Naive thymus-derived CD8-positive, alpha-beta T cell (primary cell): ENCODE measurements at places on chromosomes 2 and 18. TPM values are rescaled to one million over a fixed set of nuclear protein-coding genes. Genes with fewer than 3 reads are reported as not detected.

C2orf78 gene
- polyA plus RNA-seq, result not detected

TACR1 gene
- 0.14 TPM for polyA plus RNA-seq

TRMT61B gene
- polyA plus RNA-seq, result 21.5 TPM

TCF7L1 gene
- polyA plus RNA-seq, result not detected

C2orf81 gene
- 3.3 TPM for polyA plus RNA-seq

OTOS gene
- not detected for polyA plus RNA-seq

GAREM2 gene
- polyA plus RNA-seq, result 1.5 TPM

ADAM17 gene
- 6.9 TPM for polyA plus RNA-seq

POMC gene
- 13.0 TPM for polyA plus RNA-seq

PER2 gene
- 4.0 TPM for polyA plus RNA-seq

MRO gene
- polyA plus RNA-seq, result not detected

FTCDNL1 gene
- 1.8 TPM for polyA plus RNA-seq

DNA sequence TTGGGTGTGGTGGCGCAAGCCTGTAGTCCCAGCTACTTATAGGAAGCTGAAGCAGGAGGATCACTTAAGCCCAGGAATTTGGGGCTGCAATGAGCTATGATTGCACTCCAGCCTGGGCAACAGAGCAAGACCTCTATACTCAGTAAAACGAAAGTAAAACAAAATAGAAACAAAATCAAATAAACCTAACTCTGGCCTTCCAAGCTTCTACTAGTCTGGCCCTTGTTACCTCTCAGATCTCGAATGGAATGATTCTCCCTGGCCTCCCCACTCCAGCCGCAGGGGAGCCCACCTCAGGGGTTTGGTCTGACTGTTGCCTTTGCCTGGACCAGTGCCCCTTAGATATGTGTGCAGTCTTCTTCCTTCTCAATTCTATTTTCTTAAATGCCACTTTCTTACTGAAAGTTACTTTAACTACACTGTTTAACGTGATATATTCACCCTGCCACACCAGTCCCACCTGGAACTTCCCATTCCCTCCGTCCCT lies 160.0 kb upstream of the GCFC2 start:
- DNase-seq, result no peak

GRCh38 chr2:235048549-235048948 lies 96.7 kb downstream of the SH3BP4 start:
- DNase-seq, result no peak

- DNase-seq, result no peak
These were observed 12.0 kb upstream of the GCFC2 start for GRCh38 chr2:75722687-75723086.

GRCh38 chr2:121888189-121888557 lies 132.7 kb downstream of the TSN start:
- DNase-seq, result no peak

- DNase-seq, result no peak
These were observed 15.9 kb downstream of the KIDINS220 start for GRCh38 chr2:8821276-8822217.

GRCh38 chr2:121088251-121089165 lies 196.5 kb downstream of the TFCP2L1 start:
- DNase-seq, result peak; percentile 49

GRCh38 chr2:121037480-121037879 lies 247.5 kb downstream of the TFCP2L1 start:
- DNase-seq, result no peak

GRCh38 chr2:192029089-192029488 lies 165.6 kb downstream of the TMEFF2 start:
- no peak for DNase-seq

- peak; percentile 31 for DNase-seq
These were observed 79.4 kb upstream of the ASB18 start for GRCh38 chr2:236343400-236344161.

DNA sequence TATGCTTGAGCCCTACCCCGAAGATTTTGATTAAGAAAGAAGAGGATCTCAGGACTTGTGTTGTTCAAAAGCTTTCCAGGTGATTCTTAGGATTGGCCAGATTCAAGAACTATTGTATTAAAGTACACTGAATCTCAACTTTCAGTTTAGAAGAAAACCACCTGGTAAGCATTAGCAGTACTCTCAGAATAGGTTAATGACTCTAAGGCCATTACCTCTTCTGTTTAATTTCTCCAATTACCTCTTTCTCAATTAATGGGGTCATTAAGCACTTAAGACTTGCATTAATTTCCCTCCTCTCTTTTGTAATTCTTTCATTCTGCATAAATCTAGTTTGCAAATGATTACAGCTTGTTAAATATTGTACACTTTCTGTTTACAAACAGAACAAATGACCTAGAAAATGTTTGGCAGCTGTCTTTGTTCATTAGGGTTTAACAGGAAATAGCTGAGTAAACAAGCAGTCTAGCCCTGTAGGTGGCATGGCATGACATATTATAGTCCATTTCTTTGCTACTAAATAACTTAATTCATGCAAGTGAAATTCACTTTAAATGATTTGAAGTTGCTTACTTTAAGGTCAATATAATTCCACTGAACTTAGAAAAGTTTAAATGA lies 20.4 kb upstream of the TDRD15 start:
- DNase-seq, result no peak

DNA sequence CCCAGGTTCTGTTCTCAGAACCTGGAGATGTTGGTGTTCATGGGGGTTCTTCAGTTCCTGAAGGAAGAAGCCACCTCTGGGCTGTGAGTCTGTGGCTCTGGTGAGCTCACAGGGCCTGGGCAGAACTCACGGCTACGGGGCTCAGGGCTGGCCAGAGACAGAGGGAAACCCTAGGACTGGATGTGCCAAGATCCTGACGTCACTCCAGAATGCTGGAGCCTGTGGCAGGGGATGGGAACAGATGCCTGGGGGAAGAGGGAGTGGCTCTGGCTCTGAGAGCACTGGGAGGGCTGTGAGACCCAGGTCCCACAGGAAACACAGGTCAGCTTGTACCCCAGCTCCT lies at the start of gene OTOF:
Gene OTOF (minus strand): TSS at position 214 of the 343 bp plus-strand sequence.
- no peak for DNase-seq

DNA sequence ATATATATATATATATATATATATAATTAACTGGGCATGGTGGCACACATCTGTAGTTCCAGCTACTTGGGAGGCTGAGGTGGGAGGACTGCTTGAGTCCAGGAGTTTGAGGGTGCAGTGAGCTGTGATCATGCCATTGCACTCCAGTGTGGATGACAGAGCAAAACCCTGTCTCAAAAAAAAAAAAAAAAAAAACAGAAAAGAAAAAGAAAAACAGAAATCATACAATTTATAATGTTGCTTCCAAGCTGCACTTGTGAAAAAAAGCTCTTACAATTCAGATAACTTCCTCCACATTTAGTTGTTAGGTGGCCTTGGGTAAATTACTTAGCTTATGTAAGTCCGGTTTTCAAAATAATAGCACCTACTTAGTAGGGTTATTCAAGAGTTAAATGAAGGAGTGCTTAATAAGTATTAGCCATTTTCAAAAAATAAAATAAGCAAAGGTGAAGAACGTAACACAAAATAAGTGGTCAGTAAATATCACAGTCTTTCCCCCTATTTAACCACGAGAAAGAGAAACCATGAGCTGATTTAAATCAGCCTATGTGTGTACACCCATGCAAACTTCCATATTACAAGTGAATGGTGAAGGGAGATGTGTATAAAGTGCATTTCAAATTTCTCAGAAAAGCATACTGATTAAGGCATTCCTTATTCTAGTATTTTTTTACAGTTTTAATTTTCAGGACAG lies 2.3 kb downstream of the WIPF1 start:
- no peak for DNase-seq

DNA sequence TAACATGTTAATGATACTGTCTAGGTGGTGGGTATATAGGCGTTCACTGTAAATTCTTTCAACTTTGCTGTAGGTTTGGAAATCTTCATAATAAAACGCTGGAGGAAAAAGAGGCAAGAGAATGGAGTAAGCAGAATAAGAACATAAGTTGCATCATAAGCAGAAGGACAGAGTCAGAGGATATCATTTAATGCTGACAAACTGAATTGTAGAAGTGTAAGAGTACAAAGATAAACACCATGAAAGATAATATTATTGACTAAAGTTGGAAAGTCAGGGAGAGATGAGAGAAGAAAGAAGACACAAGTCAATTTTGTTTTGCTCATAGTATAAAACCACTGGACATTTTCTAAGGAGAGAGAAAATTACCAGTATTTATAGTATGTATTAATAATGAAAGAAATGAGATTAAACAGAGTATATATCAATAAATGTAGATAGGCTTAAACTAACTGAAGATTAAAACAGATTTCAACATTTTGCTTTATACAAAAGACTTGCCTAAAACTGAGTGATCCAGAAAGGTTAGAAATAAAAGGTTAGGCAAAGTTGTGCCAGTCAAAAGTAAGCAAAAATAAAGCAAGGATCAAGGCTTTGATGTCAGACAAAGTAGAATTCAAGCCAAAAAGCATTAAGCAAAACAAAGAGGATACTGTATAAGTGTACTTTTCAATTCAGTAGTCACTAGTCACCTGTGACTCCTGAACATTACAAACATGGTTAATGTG lies 42.4 kb upstream of the VIT start:
- no peak for DNase-seq

- DNase-seq, result no peak
These were observed 561.9 kb upstream of the ID2 start for GRCh38 chr2:8119782-8120505.

DNA sequence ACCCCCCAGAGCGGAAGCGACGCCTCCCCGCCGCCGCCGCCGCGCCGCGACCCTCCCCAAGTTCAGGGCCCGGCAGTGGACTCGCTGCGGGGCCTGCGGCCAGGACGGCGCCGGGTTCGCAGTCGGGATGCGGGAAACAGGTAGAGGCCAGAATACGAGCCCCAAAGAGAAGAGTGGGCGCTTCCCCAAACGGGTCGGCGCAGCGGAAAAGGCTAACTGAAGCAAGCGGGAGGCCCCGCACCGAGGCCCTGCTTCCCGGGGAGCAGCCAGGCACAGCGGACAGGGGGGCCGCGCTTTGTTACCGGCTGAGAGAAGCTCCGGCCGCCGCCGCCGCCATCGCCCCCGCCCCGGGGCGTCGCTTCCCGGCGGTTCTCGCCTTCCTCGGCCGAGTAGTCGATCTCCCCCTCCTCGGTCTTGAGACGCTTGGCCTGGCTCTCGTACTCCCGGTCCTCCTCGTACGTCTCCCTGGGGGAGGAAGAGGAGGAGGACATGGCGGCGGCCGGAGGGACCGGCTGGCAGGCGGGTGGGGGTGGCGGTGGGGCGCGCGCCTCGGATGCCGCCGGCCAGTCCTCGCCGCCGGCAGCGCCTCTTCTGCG lies 494 bp downstream of the HNRNPLL start:
- no peak for DNase-seq

DNA sequence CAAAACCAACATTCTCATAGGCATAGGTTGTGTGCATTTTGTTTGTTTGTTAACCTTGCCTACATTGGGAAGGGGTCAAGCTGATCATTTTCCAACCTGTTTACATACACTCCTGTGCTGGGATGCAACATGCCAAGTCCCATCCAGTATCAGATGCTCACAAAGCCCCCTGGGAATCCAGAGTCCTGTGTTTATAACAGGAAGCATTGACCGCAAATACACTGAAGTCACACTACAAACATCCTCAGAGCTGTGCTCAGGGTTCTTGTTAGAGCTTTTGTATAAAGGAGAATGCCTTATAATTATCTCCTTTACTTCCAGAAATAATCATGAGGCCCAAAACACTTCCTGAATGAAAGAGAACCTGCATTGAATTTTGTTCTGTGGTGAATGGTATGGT lies 488.7 kb upstream of the TCF4 start:
- no peak for DNase-seq

DNA sequence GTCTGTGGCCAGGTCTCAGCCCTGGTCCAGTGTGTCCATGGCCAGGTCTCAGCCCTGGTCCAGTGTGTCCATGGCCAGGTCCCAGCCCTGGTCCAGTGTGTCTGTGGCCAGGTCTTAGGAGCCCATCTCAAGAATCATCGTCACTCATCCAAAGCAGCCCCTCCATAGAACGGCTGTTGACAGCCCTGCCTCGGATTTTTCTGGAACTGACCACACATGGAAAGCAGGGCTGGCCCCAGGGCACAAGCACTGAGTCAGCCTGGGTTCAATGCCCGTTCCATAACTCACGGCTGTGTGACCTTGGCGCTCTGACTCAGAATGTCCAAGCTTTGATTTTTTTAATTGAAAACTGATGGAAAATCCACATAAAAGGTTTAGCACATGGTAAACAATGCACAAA lies 59.9 kb upstream of the SNTG2 start:
- no peak for DNase-seq

- DNase-seq, result no peak
These were observed 362.2 kb upstream of the KCNH7 start for GRCh38 chr2:163200741-163201140.

GRCh38 chr2:53253244-53253643 lies 514.4 kb upstream of the CHAC2 start:
- no peak for DNase-seq

GRCh38 chr2:63903003-63903402 lies 61.3 kb downstream of the UGP2 start:
- DNase-seq, result no peak

- DNase-seq, result no peak
These were observed 188.6 kb downstream of the SH3RF3 start for GRCh38 chr2:109317471-109318095.

GRCh38 chr2:228589115-228589514 lies 407.6 kb upstream of the SPHKAP start:
- DNase-seq, result no peak
